ENCODE measurements at places on chromosomes 13 and 19.

DNA sequence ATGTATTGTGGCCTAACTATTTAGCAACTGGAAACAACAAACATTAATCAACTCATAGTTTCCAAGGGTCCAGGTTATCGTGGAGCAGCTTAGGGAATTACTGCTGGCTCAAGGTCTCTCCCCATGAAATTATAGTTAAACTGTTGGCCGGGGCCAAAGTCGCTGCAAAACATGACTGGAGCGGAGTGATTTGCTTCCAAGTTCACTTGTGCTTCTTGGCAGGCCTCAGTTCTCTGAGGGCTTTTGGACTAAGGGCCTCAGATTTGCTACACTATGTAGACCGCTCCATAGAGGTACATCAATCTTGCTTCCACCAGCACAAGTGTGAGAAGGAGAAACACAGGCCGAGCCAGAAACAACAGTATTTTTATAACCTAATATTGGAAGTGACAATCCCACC lies 9.4 kb upstream of the KBTBD7 start:
- no peak for DNase-seq

- DNase-seq: no peak
Observed at GRCh38 chr13:110985541-110985940, 70.7 kb upstream of the ANKRD10 start.

GRCh38 chr13:111403266-111403665 lies 82.8 kb downstream of the TEX29 start:
- DNase-seq: no peak

DNA sequence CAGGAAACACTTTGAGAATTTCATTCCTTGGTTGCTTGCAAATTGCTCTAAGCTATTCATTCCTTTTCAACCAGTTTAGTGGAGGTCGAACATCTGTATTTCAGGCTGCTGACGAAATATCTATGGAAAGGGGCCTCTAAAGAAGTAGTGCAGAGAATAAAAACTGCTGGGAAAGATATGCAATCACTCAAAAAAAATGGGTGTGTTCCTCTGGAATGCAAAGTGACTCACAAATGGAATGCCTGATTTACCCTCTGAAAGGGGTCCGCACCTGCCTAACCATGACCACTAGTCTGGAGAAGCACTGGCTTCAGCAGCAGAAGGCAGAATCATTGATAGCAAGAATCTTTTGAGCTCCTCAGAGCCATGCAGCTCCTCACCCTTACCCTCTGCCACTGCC lies 129.4 kb downstream of the PCDH9 start:
- no peak for DNase-seq

- DNase-seq: no peak
Observed at GRCh38 chr13:113203507-113204377, 4.7 kb downstream of the PCID2 start.

DNA sequence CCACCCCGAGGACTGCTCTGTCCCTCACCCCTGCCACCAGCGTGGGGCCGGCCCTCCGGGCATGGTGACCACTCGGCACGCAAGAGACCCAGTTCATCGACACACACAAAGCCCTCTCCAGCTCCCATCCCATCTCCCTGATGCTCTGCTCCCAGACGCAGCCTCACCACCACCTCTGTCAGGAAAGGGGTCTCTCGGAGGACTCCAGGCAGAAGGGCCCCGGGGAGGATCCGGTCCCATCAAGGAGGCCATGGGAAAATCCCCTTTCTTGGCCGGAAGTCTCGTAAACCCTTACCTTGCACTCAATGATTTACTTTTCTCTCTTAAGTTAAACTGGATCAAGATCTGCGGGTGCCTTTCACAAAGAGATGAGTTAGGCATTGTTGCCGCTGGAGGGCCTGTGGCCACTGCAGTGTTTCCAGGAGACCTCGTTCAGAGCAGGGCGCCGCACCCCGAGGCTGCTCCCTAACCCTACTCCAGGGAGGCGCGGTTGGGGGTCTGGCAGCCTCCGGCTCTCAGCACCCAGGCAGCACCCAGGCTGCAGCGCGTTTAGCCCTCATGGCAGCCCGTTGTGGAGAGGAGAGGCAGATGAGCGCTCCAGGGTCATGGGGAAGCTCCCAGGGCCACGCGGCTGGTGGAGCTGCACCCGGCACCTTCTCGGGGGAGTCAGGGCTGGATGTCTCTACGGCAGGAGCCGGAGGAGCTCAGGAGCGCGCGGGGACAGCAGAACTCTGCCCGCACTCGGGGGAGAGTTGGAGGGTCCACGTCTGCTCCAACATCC lies 31.0 kb downstream of the C2CD4C start:
- DNase-seq: no peak

- DNase-seq: no peak
Observed at GRCh38 chr13:40438022-40438680, 228.3 kb downstream of the FOXO1 start.

GRCh38 chr13:96003304-96003703 lies 49.9 kb downstream of the UGGT2 start:
- DNase-seq: no peak

- no peak for DNase-seq
Observed at GRCh38 chr13:35567406-35567980, 91.0 kb upstream of the MAB21L1 start.

DNA sequence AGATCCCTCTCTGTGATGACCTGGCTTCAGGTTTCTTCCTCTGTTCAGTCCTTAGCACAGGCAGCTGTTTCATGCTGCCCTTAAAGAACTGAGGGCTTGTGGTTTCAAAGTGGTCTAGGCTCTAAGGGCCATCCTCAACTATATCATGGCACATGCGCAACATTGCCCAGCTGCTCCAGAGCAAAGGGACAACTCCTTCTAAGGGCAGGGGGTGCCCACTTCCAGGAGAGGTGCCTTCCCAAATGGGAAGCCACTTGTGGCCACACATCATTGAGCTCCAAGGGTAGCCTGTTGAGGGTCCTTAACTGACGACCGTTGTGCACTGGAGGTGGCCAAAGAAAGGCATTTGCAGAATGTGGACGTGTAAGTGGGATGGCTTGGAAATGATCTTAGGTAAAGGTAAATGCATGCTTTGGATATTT lies 7.3 kb downstream of the GPR183 start:
- DNase-seq: no peak

DNA sequence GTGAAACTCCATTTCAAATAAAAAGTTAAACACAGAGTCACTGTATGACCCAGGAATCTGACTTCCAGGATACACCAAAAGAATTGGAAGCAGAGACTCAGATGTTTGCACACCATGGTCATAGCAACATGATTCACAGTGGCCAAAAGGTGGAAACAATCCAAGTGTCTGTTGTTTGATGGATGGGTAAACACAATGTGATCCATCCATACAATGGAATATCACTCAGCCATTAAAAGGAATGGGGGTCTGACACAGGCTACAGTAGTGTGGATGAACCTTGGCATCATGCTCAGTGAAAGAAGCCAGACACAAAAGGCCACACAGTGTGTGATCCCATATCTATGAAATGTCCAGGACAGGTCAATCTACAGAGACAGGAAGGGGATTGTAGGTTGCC lies 174.3 kb downstream of the PTPRS start:
- DNase-seq: no peak

Measured in T-cell (primary cell).